ENCODE measurements at places on chromosomes 7 and 10. TPM values are rescaled to one million over a fixed set of nuclear protein-coding genes. Genes with fewer than 3 reads are reported as not detected.

DNA sequence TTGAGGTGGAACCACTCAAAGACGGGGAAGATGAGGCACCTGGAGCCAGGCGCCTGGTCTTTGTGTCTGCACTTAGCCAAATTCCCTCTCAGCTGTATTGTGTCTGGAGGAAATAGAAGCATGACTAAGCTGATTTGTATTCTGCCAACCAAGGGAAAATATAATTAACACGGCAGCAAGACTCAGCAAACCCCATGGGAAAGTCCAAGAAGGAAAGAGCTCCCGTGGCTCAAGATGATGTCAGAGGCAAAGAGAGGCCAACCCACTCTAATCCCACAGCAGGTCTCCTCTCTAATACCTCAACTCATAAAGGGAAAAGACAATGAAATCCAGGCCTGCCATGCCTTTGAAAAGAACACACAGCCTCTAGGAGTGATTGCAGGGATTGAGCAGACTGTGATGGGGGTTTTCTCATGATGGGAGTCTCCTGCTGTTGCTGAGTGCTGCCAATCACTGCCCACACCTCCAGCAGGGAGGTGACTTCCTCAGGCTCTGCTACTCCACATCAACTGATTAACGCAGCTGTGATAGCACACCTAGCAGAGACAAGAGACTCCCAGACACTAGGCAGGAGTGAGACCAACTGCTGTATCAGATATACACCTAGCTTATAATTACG lies 255.5 kb upstream of the C7orf33 start:
- no peak for DNase-seq

The RAB19 gene
- total RNA-seq, result not detected

- DNase-seq, result no peak
Observed at GRCh38 chr7:50415844-50416364, 34.2 kb downstream of the FIGNL1 start.

GRCh38 chr7:36928718-36929117 lies 204.4 kb upstream of the AOAH start:
- no peak for DNase-seq

The SFRP4 gene
- 0.15 TPM for total RNA-seq

The PRSS37 gene
- not detected for total RNA-seq

DNA sequence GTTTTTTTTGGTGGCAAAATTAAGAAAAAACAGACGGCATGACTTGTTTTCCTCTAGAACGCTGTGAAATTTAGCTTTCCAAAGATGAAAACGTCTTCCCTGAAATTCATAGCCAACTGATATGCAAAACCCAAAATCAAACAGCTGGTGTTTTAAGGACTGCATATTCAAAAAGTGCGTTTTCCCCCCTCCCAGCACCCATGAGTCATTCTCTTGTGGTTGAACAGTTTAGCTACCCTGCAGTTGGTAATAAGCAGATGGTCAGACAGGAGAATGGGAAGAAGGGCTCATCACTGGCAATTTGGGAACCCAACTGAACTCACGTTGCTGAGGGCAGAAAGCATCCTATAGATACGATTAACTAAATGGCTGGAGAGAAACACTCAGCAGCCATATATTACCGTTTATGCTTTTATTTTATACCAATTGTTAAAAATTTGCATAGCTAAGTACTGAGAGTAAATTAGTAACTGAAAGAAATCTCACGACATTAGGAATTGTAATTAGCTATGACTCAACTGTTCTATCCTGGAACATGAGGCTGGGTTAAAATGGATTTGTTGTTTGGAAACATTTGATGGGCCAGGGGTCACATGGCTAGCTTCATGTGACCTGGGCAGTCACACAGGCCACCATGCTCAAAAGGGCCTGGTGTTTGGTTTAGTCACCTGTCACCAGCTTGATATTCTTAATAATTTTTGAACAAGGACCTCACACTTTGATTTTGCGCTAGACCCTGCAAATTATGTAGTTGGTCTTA lies 343.1 kb downstream of the PHTF2 start:
- no peak for DNase-seq

GRCh38 chr10:128812000-128812399 lies 655.0 kb upstream of the MGMT start:
- peak; percentile 76 for DNase-seq

GRCh38 chr7:55475855-55476803 lies 96.2 kb downstream of the VOPP1 start:
- peak; percentile 56 for DNase-seq

The PAPOLB gene
- not detected for total RNA-seq

GRCh38 chr10:79507440-79508167 lies 4.7 kb upstream of the EIF5AL1 start:
- DNase-seq, result no peak

DNA sequence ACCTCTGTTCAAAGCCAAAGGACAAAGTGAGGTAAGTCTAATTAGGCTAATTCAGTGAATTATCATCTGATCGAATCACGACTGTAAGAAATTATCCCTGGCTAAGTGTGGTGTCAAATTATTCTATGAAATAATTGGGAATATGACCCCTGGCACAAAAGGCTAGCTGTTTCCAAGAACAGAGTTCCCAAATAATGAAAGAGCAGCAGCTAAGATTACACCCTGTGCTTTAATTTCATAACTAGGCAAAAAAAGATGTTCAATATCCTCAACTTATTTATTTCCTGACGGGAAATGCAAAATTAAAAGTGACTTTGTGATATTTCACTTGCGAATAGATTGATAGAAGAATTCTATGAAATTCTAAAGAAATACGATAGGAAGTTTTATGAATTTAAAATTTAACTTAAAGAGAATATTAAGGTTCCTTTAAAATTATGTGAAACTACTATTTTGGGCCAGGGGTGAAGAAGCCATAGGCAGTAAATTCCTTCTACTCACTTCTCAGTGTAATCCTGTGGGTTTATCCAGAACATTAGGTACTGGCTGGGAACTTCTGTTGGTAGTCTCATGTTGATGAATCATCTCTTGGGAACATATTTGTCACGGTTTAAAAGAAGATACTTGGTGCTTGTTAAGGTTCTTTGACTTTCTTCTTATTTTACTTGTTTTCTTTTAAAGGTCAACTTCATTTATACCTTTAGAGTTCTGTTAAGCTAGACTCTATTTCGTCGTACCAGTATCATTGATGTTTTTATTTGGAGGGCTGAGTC lies 148.5 kb downstream of the POLR1F start:
- no peak for DNase-seq

The COPG2 gene
- total RNA-seq, result 21.9 TPM

The SCIN gene
- 3.1 TPM for total RNA-seq

GRCh38 chr7:29277436-29278215 lies 83.1 kb downstream of the CHN2 start:
- DNase-seq, result no peak

The CYP2E1 gene
- total RNA-seq, result 68.5 TPM

The EVX1 gene
- total RNA-seq, result not detected

DNA sequence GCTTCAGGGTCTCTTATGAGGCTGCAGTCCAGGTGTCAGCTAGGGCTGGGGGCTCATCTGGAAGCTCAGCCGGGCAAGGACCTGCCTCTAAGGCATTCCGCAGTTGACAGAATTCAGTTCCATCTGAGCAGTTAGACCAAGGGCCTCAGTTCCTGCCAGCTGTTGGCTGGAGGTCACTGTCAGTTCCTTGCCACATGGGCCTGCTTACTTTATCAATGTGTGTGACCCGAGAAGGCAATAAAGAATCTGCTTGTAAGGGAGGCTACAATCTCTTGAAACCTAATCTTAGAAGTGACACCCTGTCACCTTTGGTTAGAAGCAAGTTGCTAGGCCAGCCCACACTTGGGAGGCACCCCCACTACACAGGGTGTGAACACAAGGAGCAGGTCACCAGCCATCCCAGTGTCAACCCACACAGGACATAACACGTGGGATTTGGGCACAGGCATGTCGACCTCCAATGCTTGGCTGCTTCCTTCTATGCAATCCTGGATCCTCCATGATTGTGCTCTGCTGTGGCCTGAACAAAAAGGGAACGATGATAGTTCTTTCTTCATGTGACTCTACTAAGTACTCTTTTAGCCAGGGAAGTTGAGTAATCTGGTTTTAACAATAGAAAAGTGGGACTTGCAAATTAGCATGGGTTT lies 41.8 kb downstream of the MTURN start:
- no peak for DNase-seq

- no peak for DNase-seq
Observed at GRCh38 chr7:69674701-69675182, 76.5 kb downstream of the AUTS2 start.

The FAM131B gene
- not detected for total RNA-seq

DNA sequence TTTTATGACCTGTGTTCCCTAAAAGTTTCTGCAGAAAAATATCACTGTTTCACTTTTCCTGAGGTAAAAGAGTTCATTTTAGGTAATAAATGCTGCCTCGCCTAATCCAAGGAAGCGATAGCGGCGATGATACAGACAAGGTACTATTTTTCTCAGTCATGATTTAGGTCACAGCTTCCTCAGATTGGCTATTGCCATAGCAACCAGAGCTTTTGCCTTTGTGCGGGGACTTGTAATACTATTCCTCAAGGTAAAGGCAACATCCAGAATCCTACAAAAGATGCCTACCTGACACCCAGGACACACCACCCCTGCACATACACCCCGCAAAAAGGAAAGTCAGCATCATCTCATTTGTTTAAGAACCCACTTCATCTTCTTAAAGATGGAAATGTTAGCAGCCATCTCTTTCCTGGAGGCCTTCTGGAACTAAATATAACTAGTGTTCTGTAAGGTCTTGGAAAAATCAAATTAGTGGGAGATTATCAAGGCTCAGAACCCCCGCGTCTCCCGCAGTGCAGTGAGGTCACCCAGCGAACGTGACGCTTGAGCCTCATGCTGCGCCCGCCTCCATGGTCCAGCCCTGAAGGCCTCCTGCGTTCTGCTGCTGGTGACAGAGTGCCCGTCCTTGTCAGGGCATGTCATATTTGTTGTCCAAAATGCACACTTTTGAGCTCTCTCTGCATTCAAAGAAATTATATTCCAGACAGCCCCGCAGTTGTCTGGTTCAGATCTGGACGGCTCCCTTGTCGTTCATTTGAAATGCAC lies 402.0 kb upstream of the RNF32 start:
- DNase-seq, result no peak

GRCh38 chr7:70587739-70588138 lies 544.2 kb upstream of the GALNT17 start:
- DNase-seq, result no peak

Measured in lower leg skin (tissue), 4 donors.